OCI-LY7 (cell line): ENCODE measurements at places on chromosomes 6 and 20.

- no peak for DNase-seq
Observed at GRCh38 chr6:88882536-88882935, 80.9 kb downstream of the RNGTT start.

DNA sequence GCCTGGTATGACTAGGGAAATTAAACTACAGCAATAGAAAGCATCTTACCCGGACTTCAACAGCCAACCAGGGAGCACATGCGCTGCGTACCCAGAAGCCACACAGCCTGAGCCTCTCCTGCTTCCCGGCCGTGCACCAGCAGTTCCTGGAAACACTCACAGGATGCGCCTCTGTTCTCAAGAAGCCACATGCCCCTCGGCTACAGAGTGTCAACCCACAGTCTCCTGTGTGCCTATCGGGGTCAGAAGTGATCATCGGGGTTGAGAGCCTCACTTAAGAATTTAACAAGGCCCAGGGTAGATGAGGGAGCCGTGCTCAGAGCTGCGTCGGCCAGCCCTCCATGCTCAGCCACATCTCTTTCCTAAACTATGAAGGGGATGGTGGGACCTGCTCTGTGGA lies 147.2 kb upstream of the GGTLC1 start:
- no peak for DNase-seq

DNA sequence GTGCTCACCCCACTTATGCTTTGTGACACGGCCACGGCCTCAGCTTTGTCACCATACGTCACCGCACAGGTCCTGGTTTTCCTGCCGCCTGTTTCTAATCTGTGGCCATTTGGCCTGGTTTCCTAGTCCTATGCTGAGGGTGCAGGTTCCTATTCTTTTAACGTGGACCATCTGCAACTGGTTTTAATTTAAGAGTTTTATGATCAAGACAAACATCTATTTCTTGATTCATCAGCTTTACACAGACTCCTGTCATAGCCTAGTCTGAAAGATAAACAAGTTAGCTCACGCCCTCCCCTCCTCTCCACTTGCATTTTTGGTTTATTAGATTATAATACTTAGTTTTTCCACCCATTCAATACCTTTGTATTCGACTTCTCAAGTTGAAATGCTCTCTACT lies 97.5 kb upstream of the RPS6KA2 start:
- DNase-seq = no peak

GRCh38 chr6:74467533-74468215 lies 738.2 kb downstream of the COL12A1 start:
- no peak for DNase-seq

DNA sequence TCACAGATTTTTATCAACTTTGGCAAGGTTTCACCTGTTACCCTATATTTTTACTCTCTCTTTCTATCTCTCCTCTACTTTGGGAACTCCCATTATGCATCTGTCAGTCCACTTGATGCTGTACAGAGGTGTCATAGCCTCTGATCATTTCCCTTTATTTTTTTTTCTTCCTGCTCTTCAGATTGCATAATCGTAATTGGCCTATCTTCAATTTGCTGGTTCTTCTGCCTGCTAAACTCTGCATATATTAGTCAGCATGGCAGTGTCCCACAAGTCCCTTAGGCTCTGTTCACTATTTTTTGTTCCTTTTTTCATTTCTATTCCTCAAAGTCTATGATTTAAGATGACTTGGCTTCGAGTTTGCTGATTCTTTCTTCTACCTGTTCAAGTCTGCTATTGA lies 44.7 kb upstream of the MICB start:
- DNase-seq = no peak

DNA sequence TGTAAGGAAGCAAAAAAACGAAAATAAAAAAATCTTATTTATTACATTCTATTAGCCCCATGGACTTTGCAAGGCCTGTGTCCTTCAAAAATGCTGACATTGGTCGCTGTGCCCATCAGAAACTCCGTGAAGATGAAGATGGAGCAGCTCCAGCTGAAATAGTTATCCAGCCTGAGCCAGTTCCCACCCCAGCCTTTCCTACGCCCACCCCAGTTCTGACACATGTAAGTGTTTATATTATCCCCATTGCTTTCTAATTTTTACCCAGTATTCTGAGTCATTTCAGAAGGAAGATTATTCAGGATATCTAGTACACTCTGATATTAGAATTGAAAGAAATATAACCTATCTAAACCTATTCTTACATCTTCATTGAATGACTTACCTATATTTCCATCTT lies 217.7 kb downstream of the ARHGAP18 start:
- no peak for DNase-seq

- DNase-seq = no peak
Observed at GRCh38 chr6:20876561-20876960, 342.3 kb downstream of the CDKAL1 start.

DNA sequence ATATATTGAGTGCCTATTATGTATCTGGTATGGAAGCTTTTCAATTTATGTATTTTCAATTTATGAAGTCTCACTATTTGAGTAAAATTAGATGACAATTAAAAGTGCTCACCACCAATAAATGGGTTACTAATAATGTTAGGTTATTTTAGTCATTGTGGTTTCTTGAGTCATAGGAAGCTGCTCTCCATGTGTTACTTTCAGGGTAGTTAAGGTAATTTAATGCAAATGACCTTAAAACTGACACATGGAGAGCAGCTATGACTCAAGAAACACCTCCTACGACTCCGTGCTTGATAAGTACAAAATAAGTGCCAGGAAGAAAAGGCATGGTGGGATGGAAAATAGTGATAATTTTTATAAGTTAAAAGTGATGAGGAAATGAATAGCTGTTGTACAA lies 16.5 kb upstream of the TINAG start:
- DNase-seq = no peak

DNA sequence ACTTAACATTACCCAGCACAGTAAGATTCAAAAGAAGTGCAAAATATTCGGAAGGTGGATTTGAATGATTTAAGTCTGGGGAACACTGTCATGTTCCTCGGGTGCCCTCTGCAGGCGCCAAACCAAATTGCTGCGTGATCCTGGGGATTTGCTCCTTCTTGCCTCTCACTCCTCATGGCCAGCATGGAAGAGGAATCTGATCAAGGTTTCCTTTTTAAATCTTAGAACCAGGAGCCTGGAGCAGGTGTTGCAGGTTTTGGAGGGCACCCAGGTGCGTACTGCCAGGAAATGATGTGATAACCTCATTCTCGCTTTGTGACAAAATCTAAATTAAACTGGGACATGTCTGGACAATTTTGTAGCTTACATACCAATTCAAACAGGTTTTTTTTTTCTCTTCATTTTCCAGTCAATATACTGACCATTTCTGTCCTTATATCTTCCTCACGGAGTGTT lies 8.1 kb upstream of the PFDN4 start:
- peak; percentile 64 for DNase-seq

DNA sequence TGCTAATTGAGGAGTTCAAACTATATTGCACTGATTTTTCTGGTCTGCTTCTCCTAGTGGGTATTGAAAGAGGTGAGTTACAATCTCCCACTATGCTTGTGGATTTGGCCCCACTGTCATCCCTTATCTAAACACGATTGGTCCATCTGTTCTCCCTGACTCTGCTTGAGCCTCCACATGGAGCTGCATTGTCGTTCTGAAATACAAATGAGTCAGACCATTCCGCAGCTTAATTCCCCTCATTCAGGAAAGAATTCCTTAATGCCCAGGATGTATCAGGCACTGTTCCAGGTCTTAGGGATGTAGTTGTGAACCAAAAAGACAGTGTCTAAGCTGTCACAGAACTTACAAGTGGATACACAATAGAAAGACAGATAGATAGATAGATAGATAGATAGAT lies 461.9 kb downstream of the QKI start:
- DNase-seq = no peak

DNA sequence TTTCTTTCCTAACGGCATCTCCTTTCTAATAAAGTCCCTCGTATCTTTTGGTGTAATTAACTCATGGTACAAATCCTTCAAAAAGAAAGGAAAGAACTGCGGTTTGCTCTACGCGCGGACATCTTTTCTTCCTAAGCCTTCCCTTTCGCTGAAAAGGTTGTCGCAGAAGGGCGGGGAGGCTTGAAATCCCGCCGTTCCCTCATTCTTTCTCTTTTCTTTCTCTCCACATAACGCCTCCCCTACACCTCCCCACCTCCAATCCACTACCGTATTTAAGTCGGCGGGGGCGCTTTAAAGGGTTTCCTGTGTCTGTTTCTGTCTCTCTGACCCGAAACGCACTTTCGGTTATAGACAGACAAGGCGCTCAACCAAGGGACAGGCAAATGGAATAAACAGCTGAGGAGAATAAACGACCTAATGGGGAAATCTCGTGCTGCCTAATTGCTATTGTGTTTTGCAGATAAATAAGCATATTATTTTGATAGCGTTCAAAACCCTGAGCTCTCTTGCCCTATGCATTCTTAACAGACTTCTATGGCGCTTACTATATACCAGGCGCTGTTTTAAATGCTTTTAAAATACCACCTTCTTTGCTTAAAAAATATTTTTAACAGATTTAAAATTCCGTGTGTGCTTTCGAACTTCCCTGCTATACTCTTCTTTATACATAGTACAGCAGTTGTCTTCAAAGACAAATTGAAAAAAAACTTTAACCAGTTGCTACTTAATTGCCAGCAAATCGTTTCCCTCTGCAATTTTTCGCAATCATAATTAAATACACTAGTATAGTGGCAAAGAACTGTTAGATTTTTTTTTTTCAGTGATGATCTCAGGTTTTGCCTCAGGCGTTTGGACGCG lies 2.5 kb upstream of the HEY2 start:
- DNase-seq = peak; percentile 61

- DNase-seq = no peak
Observed at GRCh38 chr6:63862486-63863198, 227.0 kb downstream of the PHF3 start.

DNA sequence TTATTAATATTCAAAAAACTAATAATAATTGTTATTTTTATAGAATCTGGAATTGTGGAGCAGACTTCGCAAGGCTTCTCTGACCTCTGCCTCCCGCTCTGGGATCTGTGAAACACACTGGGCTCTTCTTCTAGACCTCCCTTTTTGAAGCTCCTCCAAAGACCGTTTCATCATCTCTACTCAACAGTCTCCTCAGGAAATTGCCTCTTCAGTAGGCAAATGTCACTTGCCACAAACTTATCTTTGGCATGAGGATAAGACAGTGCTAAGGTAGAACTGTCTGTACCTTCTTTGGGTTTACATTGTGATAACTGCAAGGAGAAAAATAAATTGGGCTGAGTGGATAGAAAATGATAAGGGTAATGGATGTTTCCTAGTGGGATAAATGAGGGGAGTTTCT lies 2.3 kb upstream of the MAS1L start:
- DNase-seq = no peak

DNA sequence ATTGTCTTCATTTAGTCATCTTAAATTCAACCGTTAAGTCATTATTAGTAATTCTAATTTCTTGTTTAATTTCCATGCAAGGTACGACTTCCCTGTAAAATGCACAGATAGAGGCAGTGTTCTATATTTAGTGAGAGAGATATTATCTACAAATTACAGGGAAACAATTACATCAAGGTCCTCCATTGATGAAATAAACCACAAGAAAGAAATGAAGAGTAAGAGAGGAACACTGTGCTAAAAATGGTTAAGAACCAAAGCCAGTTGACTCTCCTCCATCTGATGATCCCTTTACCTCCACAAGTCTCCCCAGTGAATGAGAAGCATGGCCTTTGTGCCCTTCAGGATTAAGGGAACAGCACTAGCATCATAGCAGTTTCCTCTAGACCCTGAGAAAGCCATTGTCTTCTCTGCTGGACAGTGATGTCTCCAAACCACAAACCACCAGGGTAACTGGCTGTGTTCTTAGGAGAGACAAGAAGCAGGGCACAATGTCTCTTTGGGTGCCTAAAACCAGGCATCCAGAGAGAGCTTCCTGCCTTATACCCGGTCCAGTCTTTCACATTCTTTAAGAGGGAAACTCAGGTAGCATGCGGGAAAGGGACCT lies 38.1 kb downstream of the IRF4 start:
- no peak for DNase-seq

DNA sequence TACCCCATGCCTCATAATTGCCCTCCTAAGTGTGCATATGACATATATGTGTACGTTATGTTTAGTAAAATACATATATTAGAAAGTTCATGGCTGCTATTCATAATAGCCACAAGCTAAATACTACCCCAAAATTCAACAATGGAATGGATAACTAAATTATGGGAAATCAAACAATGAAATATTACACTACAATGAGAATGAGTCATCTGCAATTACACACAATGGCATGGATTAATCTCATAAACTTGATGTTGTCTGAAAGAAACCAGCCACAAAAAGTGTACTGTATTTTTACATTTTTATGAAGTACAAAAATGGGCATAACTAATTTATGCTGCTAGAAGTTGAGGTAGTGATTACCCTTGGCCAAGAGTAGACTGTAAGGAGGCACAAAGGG lies 477.0 kb downstream of the HAO1 start:
- DNase-seq = no peak

GRCh38 chr6:150579611-150580010 lies 20.1 kb upstream of the PLEKHG1 start:
- no peak for DNase-seq

- DNase-seq = peak; percentile 54
Observed at GRCh38 chr6:35299674-35300073, 2.1 kb downstream of the DEF6 start.

DNA sequence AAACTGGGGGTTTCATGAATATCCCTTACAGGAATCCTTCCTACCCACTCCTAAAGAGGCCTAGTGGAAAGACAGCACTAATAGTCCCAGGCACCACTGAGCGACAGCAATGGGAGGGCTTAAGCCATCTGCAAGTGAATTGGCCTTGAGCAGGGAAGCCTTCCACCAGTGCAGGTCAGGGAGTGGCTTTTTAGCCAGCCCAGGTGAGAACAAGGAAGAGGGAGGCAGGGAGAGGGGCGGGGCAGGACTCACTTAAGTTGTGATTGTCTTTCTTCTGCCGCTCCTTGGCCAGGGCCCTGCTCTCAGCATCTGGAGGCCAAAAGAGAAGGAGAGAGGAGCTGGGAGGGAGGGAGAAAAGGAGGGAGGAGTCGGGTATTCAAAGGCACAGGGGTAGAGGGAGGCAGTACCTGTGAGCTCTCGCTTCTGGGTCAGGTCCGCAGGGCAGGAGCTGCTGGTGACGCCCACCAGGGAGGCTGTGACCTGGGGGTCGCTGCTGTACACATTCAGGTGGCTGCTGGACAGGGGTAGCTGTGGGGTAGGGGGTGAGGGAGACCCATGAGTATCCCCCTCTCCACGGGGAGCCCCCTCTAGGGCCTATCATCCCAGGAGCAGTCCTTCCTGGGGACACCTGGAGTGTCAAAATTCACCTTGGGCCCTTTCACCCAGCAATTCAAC lies 47.8 kb downstream of the TFEB start:
- DNase-seq = no peak

GRCh38 chr20:1711266-1711665 lies 53.7 kb upstream of the SIRPG start:
- DNase-seq = no peak

- no peak for DNase-seq
Observed at GRCh38 chr6:1486387-1486786, 97.0 kb downstream of the FOXF2 start.

DNA sequence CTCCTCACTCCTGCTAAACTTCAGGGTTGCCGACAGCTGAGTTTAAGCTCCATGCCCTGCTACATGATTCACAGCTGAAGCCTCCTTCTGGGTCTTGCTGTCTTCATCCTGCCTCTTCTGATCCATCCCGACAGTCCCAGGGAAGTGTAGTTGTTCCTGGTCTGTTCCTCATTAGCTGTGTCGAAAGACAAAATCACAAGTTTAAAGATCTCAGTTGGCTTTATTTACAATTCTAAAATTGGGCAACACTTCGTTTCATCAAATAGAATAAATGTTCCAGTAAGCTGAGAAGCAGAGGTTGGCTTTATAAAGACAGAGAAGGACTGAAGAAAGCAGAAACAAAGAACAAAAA lies 4.1 kb upstream of the SLC2A10 start:
- DNase-seq = no peak
